ENCODE measurements at places on chromosomes 3 and 15. TPM values are rescaled to one million over a fixed set of nuclear protein-coding genes. Genes with fewer than 3 reads are reported as not detected.

The APOD gene
- polyA plus RNA-seq, result 11.3 TPM

The SNRPN gene
- polyA plus RNA-seq, result 193 TPM

DNA sequence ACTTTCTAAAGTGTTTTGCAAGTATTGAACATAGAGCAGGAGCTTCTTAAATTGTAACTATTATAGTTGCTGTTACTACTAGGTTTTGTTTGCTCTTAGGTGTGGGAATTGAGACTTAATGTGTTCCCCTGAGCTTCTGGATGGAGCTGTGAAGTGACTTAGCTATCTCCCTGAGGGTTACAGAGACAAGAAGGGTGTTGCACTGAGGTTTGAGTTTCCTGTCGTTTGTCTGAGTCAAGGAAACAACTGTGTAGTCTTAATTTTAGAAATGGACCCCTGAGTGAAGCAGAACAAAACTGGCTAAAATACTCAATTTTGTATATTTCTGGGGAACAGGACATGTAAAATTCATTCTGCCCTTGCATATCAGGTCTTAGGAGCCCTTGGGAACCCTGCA is 20.4 kb downstream of the TTC21A start:
- no peak for DNase-seq

DNA sequence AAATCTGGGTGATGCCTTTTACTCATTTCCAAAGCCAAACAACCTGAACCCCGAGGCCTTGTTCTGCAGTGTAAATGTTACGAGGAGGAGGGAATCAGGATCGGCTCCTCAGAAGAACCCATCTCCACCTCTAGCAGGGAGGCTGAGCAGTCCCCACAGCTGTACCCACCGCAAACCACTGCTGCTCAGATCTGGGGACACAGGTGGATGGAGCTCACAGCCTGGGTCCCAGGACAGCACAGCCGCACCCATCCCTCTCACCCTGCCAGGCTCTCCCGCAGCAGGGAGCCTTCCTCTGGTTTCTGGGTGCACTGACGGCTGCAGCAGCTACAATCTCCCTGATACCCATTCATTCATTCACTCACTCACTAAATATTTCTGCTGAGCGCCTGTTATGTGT is 44.0 kb upstream of the CGNL1 start:
- DNase-seq, result no peak

The ZMYND10 gene
- polyA plus RNA-seq, result 3.4 TPM

GRCh38 chr3:126618760-126619159 is 36.2 kb downstream of the TXNRD3 start:
- DNase-seq, result no peak

GRCh38 chr15:73839699-73840377 is 33.5 kb upstream of the TBC1D21 start:
- no peak for DNase-seq

DNA sequence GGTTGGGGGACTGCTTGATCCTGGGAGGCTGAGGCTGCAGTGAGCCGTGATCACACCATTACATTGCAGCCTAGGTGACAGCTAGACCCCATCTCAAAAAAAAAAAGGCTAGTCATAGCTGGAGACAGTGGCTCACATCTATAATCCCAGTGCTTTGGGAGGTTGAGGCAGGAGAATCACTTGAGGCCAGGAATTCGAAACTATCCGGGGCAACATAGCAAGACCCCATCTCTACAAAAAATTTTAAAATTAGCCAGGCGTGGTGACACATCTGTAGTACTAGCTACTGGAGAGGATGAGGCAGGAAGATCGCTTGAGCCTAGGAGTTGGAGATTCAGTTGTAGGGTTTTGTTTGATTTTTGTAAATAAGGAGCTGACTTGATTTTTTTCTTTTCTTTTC is 45.6 kb downstream of the KNL1 start:
- no peak for DNase-seq

- no peak for DNase-seq
Measured at GRCh38 chr3:159823780-159824179, 164.9 kb upstream of the IL12A start.

DNA sequence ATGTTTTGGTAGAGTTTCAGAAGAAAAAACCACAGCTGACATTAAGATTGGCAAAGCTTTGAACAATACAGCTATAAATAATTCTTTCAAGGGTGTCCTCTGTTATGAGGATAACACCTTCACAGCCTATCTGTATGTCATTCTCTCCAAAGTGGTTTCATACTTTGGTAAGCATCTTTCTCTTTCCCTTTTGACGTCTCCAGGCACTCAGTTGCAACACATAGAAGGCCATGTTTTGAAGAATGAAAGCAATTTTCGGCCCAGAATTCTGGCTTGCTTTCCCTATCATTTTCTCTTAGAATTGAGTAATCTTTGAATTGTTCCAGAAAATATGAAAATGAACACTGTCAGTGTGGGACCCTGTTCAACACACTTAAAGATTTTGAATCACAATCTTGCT is 200.0 kb upstream of the CBLB start:
- DNase-seq, result no peak

The SAXO2 gene
- polyA plus RNA-seq, result 4.4 TPM

- no peak for DNase-seq
Measured at GRCh38 chr3:124582196-124582595, 148.1 kb upstream of the UMPS start.

The RARB gene
- 39.7 TPM for polyA plus RNA-seq

- no peak for DNase-seq
Measured at GRCh38 chr3:30913176-30913575, 18.7 kb upstream of the GADL1 start.

The TERB2 gene
- not detected for polyA plus RNA-seq

- DNase-seq, result no peak
Measured at GRCh38 chr3:10835406-10835805, 19.4 kb downstream of the SLC6A11 start.

DNA sequence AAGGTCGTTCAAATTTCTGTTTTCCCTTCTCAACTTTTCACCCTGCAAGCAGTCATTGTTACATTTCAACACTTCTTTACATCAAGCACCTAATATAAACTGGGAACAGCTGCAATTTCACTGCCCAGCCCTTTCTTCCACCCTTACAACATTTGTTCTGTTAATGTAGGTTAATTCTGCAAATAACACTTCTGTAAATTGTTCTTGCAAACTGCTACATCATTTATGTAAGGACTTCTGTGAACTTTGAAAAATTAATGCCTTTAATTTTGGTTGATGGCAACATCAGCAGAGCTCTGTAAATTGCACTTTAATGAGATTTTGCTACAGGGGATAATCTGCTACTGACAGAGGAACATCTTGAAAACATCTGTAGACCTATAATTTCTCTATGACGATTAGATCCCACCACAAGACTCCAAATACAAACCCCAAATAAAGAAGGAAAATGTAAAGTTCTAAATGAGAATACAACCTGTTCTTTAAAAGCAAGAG is 93.5 kb downstream of the ZIC4 start:
- DNase-seq, result no peak

DNA sequence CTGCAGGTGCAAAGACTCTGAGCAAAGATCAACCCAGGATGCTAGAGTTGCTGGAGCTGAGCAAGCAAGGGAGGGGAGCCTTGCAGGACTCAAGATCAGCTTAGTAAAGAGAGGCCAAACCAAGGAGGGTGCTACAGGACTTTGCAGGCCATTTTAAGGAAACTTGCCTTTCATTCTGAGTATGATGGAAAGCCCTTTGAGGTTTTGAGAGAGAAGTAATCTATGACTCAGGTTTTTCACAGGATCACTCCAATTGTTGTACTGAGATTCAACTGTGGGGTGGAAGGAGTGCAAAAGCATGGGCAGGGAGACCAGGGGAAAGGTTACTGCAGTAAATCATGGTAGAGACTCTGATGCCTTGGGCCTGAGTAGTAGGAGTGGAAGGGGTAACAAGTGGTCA is 260.4 kb upstream of the GPR149 start:
- DNase-seq, result no peak

- DNase-seq, result no peak
Measured at GRCh38 chr3:110533089-110533488, 538.5 kb upstream of the NECTIN3 start.

DNA sequence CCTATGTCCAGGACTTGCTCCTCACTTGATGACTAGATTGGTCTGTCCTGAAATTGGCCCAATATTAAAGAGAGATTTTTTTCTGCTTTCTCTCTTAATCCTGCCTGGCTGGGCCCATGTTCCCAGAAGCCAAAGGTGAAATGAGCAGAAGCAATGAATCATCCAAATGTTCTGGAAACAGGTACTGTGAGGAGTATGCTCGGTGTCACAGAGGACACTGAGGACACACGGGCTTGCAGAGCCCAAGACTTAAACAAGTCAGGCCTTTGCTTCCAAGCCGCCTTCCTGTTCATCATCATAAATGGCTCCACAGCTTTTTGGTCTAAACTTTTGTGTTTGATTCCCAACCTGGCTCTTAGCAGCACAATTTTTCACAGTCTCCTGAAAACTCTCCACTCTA is 31.4 kb downstream of the EIF3J start:
- DNase-seq, result no peak

The CHST2 gene
- 39.3 TPM for polyA plus RNA-seq

The GOLGA6L10 gene
- polyA plus RNA-seq, result 9.3 TPM

GRCh38 chr15:84908564-84908963 is 24.1 kb downstream of the SLC28A1 start:
- no peak for DNase-seq

The CASR gene
- 28.2 TPM for polyA plus RNA-seq

The PDIA5 gene
- polyA plus RNA-seq, result 25.9 TPM

DNA sequence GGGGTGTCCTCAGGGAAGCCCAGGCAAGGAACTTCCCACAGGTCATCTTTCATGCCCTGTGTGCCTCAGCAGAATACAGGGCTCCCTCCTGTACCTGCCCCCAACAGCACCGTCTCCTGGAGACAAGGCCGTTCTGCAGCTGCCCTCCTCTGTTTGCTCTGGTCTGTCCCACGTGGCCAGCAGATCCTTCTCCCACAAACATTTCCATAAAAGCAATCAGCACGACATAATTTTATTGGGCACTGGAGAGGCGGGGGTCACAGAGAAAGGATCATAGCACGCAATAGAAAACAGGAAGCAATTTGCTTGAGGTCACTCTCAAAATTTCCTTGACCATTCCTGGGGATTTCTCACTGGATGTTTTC is 29.4 kb downstream of the STARD5 start:
- no peak for DNase-seq

The KBTBD12 gene
- 1.1 TPM for polyA plus RNA-seq

The TMEM158 gene
- polyA plus RNA-seq, result 6.6 TPM

DNA sequence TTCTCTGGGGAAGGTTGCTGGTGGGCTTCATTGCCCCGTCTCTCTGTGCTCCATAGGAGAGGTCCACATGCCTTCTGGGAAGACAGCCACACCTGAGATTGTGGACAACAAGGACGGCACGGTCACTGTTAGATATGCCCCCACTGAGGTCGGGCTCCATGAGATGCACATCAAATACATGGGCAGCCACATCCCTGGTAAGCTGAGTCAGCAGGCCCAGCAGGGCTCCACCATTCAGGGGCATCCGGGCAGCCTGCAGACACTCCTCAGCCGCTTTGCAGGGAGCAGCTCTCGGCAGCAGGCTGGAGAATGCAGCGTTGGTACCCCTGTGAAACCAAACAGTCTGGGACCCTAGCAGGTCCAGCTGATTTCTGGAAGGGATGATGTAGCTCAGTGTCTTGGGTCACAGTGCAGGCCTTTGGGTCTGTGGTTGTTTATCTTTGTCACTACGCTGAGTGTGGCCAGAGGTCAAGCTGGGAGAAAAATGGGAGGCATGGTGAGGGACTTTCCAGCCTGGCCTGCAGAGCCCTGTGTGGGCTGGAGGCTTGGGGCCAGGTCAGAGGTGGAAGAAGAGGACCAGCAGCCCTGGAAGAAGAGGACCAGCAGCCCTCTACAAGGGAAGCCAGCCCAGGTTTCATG is 67.2 kb downstream of the DNASE1L3 start:
- DNase-seq, result no peak

The PLS1 gene
- 24.8 TPM for polyA plus RNA-seq

The TRPM1 gene
- polyA plus RNA-seq, result 0.21 TPM

The ZBED2 gene
- 0.16 TPM for polyA plus RNA-seq

DNA sequence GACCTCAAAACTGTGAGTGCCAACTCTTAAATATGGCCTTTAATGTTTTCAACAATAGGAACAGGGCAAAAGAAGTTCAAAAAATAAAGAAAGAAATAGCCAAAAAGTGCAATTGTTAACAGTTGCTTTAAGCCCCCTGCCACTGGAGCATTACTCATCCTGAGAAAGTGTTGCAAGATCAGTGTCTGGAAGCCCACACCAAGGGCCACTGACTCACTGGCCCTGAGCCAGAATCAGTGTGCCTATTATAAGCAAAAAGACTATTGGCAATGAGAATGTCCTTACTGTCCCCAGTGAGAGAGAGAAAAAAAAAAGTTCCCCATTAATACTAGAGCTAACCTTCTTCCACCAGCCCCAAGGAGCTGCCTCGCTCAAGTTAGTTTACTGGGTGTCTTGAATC is 480.1 kb upstream of the ZNF385D start:
- DNase-seq, result no peak

DNA sequence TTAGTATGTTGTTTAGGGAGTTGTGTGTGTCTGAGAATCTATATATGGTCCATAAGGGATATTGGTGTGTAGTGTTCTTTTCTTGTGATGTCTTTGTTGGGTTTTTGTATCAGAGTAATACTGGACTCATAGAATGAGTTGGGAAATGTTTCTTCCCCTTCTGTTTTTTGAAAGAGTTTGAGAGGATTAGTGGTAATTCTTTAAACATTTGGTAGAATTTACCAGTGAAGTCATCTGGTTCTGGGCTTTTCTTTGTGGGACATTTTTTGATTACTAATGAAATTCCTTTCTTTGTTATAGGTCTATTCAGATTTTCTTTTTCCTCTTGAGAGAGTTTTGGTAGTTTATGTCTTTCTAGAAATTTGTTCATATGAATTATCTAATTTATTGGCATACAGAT is 16.9 kb downstream of the ACKR2 start:
- DNase-seq, result no peak

The RARRES1 gene
- polyA plus RNA-seq, result 19.9 TPM

The GABRR3 gene
- not detected for polyA plus RNA-seq

GRCh38 chr15:65956307-65956706 is 87.0 kb downstream of the RAB11A start:
- no peak for DNase-seq

- no peak for DNase-seq
Measured at GRCh38 chr3:12833222-12834161, 7.9 kb downstream of the RPL32 start.

DNA sequence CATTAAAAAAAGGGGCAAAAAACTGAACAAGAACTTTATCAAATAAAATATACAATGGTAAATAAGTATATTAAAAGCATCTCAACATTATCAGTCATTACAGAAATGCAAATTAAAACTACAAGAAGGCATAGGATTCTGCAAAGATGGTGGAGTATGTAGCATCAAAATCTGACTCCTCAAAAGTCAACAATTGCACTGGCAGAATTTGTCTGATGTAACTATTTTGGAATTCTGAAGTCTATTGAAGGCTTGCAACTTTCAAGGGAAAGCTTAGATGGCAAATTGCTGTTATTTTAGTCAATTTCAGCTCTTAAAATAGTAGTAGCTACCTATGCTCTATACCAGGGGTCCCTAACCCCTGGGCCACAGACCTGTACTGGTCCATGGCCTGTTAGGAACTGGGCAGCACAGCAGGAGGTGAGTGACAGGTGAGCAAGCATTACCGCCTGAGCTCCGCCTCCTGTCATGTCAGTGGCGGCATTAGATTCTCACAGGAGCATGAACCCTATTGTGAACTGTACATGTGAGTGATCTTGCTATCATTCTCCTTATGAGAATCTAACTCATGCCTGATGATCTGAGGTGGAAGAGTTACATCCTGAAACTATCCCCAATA is 107.6 kb downstream of the TGFBR2 start:
- DNase-seq, result no peak

All from renal pelvis (tissue), 12 donors.